ENCODE measurements at places on chromosomes 4 and X.
A peak's percentile ranks its signal among the peaks of the same experiment; 100 is the strongest.

DNA sequence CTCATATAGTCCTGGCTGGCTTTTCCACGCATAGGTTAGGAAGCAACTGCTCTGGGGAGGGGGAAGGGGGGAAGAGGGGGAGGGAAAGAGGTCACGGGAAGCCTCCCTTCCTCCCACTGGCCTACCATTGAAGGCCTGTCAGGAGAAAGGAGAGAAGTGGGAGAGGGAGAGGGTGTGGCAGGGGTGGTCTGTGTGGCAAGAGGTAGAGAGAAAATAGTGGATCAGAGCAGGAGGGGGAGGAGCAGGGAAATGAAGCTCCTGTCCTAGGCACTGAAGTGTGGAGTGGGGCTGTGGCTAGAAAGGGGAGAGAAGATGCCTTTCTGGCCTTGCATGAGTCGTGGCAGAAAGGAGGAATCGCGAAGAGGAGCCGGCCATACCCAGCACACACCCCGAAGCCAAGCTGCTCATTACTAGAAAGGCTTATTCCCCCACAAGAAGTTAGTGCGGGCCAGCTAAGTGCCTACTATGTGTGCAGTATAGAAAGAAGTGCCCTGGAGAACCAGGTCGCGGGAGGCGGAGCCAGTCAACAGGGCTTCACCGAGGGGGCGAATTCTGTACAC is 1.1 kb upstream of the TMEM164 start:
- DNase-seq, result no peak
- H3K36me3 ChIP-seq, result no peaks in the 10 kb centered on the region
- peak overlapping the region; percentile 47 for H3K27ac ChIP-seq
- no peaks in the 10 kb centered on the region for H3K27me3 ChIP-seq

DNA sequence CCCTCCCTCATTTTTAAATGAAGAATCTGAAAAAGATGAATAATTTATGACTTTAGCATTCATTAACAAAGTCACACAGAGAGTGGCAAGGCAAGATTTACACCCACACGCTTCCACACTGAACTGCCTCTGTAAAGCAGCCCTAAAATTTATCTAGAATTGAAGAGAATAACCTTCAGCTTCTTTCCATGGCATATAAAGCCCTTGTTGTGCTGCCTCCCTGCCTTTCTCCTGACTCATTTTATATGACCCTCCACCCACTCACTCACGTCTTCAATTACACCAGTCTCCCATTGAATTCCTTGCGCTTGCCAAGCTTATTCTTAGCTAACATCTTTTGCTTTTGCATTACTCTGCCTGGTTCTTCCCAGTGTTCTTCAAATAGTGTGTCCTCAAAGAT is 2649.3 kb downstream of the PCDH7 start:
- DNase-seq, result no peak
- H3K27me3 ChIP-seq, result no peaks in the 10 kb centered on the region
- H3K27ac ChIP-seq, result no peak overlapping the region

- H3K4me3 ChIP-seq, result no peak overlapping the region
- no peak for DNase-seq
- H3K27me3 ChIP-seq, result no peaks in the 10 kb centered on the region
- H3K36me3 ChIP-seq, result no peaks in the 10 kb centered on the region
- H3K27ac ChIP-seq, result no peak overlapping the region
Measured at GRCh38 chr4:11904117-11904535, 475.4 kb upstream of the HS3ST1 start.

- no peak for DNase-seq
- no peak overlapping the region for H3K27ac ChIP-seq
- H3K4me1 ChIP-seq, result no peaks in the 10 kb centered on the region
- H3K36me3 ChIP-seq, result no peaks in the 10 kb centered on the region
Measured at GRCh38 chr4:74534121-74534520, 89.2 kb downstream of the AREG start.

DNA sequence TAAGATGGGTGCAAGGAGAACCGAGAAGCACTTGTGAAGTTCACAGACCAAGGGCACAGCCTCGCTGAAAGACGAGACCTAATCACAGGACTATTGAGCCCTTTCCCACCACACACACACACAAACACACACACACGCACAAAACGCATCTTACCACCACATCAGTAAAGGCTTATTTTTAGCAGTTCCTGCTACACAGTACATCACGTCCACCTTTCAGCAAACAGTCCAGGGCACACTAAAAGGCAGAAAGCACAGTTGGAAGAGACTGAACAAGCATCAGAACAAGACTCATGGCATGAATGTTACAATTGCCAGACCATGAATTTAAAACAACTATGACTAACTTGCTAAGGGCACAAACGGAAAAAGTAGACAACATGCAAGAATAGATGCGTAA is 83.6 kb upstream of the MAPK10 start:
- no peak overlapping the region for H3K4me3 ChIP-seq
- no peaks in the 10 kb centered on the region for H3K36me3 ChIP-seq
- H3K27ac ChIP-seq, result no peak overlapping the region
- H3K27me3 ChIP-seq, result no peaks in the 10 kb centered on the region

DNA sequence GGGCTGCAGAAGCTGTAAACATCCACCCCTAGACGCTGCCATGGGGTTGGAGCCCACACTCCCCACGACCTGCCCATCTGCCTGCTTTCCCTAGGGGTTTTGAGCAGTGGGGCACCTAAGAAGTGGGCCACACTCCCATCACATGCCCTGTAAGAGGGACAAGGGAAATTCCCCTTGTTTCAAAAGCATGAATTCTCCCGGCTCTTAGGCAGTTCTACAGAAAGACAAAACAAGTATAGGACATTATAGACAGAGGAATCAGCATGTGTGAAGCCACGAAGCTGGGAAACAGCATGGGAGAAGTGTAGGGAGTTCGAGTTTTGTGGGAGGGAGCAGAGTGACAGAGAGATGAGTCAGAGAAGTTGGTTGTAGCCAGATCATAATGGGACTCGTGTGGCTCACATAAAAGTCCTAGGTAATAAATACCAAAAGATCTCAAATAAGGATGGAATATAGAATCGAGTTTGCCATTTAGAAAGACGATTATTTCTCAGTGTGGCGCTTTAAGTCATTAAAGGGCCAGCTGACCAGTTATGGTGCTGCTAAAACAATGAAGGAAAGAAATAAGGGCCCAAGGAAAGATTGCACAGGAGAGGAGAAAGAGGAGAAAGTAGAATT is 23.9 kb downstream of the APOO start:
- no peak for DNase-seq
- H3K27me3 ChIP-seq, result no peaks in the 10 kb centered on the region
- no peak overlapping the region for H3K27ac ChIP-seq
- H3K4me1 ChIP-seq, result peaks cover 2% of the 10 kb centered on the region

DNA sequence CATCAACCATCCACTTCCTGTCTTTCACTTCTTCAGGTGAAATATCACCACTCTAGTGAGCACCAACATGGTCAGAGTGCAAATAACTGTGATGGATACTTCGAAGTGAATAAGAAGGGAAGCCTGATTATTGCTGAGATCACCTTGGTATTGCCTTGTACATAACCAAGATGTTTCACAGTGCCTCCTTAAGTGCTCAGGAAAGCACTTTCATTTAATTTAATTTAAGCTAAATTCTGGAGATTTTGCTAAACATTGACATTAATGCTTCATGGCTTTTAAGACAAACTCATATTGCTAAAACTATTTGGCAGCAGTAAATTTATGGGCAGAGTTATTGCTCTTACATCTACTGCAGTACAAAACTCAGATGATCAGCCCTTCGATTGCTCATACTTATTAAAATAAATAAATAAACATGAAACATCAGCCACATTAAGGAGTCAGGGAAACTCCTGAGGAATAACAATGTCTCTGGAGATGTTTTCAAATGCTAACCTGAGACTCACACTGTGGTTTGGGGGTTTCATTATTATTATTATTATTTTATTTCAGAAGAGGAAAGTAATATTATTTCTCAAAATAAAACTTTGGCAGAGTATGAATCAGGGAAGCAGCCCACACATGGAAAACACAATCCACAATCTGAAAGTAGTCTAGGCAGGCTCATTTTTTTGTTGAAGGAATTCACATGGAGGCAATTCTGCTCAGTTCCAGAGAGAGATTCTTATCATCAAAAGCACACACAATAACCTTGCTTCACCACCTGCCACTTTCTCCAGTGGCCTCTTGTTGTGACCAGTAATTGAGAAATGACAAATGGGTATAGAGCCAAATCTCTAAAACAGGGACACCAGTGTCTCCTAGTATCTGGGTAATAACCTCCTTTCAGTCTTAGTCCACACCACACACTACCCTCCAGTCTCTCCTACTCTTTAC is 344.2 kb downstream of the MAPK10 start:
- H3K27me3 ChIP-seq, result no peaks in the 10 kb centered on the region
- no peak for DNase-seq
- no peak overlapping the region for H3K4me3 ChIP-seq
- H3K36me3 ChIP-seq, result no peaks in the 10 kb centered on the region

DNA sequence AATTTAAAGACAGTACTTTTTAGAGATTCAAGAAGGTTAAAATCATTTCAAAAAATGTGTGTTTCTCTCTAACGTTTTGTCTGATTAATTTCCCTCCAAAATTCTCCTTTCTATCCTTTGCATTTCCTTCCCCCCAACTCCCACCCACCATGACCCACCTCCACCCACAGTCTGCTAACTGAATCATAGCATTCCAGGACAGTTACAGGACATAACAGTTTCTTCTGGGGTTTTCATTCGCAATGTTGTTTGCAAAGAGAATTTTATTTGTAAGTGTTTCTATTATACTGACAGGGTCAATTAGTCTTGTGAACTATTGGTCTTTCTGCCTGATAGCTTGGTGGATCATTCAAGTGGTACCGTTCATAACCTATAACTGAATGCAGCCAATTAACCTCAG is 53.7 kb downstream of the ANAPC10 start:
- H3K27ac ChIP-seq, result no peak overlapping the region
- no peaks in the 10 kb centered on the region for H3K27me3 ChIP-seq
- H3K4me1 ChIP-seq, result no peaks in the 10 kb centered on the region
- H3K4me3 ChIP-seq, result no peak overlapping the region

- H3K36me3 ChIP-seq, result no peaks in the 10 kb centered on the region
- peak; percentile 24 for DNase-seq
- H3K27me3 ChIP-seq, result no peaks in the 10 kb centered on the region
- H3K27ac ChIP-seq, result peak overlapping the region; percentile 44
- H3K4me3 ChIP-seq, result peak overlapping the region; percentile 37
Measured at GRCh38 chr4:121189326-121190215, 25.4 kb upstream of the TNIP3 start.
